RCC 7860 (cell line): ENCODE measurements at places on chromosomes 4 and X.
A peak's percentile ranks its signal among the peaks of the same experiment; 100 is the strongest.

GRCh38 chr4:79476196-79476595 lies 68.2 kb upstream of the GK2 start:
- no peak for DNase-seq

DNA sequence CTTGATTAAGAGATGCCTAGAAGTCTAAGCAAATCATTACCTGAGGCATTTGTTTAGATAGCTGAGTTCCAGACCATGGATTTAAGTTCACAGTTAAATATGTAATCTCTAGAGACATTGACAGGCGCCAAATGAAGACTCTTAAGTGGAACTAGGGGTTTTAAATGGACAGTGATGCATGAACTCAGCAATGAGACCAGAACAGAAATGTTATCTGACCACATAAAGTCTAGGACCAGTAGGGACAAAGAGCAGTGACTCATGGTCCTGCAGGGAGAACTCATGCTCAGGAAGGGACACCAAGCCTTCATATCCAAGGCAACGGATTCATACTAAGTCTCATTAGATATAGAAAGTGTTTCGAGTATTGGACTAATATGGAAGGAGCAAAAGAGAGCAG lies 152.3 kb downstream of the PPARGC1A start:
- peak; percentile 99 for DNase-seq

DNA sequence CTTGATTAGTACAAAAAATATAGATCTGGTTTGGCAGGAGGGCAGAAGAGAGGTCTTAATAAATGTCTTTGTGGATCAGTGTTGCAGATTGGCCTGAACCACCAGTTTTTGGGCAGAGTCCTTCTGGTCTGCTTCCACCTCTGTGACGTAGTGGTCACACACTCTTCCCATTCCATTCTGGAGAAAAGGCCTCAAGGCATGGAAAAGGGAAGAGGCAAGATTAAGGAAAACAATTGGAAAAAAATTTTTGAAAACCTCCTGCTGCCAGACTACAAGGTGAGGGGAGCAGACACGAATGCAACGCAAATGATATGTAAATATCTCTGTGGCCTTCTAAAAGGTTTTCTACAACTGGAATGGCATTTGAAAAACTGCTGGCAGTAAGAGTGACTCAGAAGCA lies 24.3 kb upstream of the FAM47C start:
- DNase-seq, result no peak

- no peak for DNase-seq
Measured at GRCh38 chr4:112318239-112319142, 21.3 kb downstream of the ALPK1 start.

- no peak for DNase-seq
Measured at GRCh38 chr4:169416997-169417396, 146.2 kb upstream of the SH3RF1 start.

GRCh38 chr4:114400531-114400930 lies 198.1 kb upstream of the UGT8 start:
- peak; percentile 66 for DNase-seq

DNA sequence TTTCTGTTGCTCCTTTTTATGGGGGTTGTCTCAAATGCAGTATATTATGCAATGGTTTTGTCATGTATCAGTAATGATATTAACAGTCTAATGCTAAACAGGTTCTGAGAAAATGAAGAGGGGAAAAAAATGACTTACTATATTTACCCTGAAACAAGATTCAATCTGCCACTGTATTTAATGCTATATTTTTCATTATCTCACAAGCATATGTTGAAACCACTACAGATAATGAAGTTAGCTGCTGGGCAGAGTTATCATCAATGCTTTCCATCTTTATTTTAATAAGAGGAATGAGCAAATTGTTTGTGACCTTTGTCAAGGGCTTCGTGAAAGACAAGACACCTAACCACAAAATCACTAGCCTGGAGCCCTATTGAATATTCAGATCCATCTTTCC lies 32.6 kb upstream of the NAA11 start:
- DNase-seq, result no peak

GRCh38 chr4:12875640-12876243 lies 608.4 kb downstream of the RAB28 start:
- no peak for DNase-seq

GRCh38 chr4:153620352-153620751 lies 63.7 kb upstream of the TLR2 start:
- no peak for DNase-seq

DNA sequence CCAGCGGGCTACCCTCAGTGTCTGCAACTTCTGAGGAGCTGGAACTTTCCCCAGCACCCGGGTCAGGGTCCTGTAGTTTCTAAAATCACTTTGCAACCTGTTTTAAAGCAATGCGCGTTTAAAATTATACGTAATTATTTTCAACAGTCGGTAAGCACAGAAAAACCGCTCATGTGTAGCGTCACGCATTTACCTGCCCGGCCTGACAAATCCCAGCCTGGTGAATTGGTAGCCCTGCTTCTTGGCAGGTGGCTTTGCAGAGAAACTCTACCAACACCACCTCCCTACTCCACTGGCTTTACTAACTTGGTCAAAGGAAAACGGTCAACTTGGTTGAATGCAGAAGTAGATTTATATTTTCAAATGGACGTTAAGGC lies 640 bp downstream of the BANK1 start:
- DNase-seq, result no peak

DNA sequence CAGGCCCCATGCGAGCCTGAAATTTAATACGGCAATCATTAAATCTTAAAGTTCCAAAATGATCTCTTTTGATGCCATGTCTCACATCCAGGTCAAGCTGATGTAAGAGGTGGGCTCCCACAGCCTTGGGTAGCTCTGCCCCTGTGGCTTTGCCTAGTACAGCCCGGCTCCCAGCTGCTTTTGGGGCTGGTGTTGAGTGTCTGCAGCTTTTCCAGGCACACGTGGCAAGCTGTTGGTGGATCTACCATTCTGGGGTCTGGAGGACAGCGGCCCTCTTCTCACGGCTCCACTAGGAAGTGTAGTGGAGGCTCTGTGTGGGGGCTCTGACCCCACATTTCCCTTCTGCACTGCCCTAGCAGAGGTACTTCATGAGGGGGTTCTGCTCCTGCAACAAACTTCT lies 588.9 kb downstream of the CENPC start:
- DNase-seq, result no peak

DNA sequence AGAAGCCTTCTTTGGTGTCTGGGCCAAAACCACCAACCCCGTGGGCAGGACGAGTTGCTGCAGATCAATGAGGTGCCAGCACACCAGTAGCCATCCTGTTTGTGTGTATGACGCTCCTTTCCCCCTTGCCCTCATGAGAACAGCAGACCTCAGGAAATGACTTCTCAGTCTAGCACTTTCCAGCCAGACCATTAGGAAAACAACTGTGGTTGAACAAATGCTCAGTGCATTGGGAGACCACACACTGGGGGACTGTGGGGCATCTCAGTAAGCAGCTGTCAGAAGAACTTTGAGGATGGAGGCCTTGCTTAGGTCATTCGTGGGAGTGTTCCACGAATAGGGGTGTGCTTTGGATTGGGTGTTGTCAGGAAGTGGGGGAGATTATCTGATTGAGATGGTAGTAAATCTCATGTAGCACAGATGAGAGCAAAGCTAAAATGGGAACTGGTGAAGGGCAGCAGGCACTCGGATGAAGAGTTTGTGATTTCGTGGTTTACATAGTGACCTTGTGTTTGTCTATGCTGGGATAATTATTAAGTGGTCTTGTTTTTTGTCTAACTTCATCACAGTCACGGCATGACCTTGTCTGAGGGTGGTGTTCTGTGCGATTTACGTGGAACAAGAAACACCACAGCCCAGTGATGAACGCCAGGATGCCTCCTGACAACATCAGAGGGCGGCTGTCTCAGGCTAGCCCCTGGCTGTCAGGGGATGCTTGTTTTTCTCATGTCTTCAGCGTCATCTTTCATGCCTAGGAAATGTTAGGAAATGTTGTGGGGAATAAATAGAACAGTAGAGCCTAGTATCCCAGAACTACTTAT lies 70.1 kb downstream of the USP46 start:
- no peak for DNase-seq
